ENCODE measurements at places on chromosomes 1 and 21. TPM values are rescaled to one million over a fixed set of nuclear protein-coding genes. Genes with fewer than 3 reads are reported as not detected.

Gene DVL1
- 81.8 TPM for total RNA-seq

Gene CD244
- total RNA-seq = not detected

Gene TFF3
- total RNA-seq = 9.6 TPM

Gene SERTAD4
- 5.9 TPM for total RNA-seq

Gene NUCKS1
- 81.1 TPM for total RNA-seq

Gene CGN
- 10.7 TPM for total RNA-seq

Gene MEX3A
- total RNA-seq = 3.3 TPM

Gene CD58
- 20.6 TPM for total RNA-seq

Gene OR2L5
- total RNA-seq = not detected

Gene COL24A1
- total RNA-seq = not detected

Gene DEGS1
- 48.7 TPM for total RNA-seq

Gene RXFP4
- not detected for total RNA-seq

Gene CHI3L2
- not detected for total RNA-seq

Gene RCSD1
- not detected for total RNA-seq

Gene ADGRB2
- 1.4 TPM for total RNA-seq

Gene TRIM45
- 1.7 TPM for total RNA-seq

Gene SHE
- not detected for total RNA-seq

Gene VPS13D
- total RNA-seq = 24.5 TPM

Gene SPOCD1
- total RNA-seq = 4.4 TPM

Gene LAMTOR5
- 145 TPM for total RNA-seq

Gene OR2T35
- not detected for total RNA-seq

Gene GPR137B
- total RNA-seq = 14.5 TPM

Gene BEST4
- total RNA-seq = 0.05 TPM

Gene ELF3
- total RNA-seq = 39.6 TPM

Gene PRRX1
- total RNA-seq = 0.79 TPM

All from airway epithelial cell (primary cell).